Activated CD4-positive, alpha-beta T cell treated with anti-CD3 and anti-CD28 coated beads for 36 hours (primary cell): ENCODE measurements at places on chromosomes 5 and 9.

GRCh38 chr9:4799775-4800174, 7.0 kb downstream of the RCL1 start:
- H3K4me1 ChIP-seq, result peaks cover 35% of the 10 kb centered on the region
- DNase-seq, result no peak
- H3K27me3 ChIP-seq, result no peaks in the 10 kb centered on the region
- peaks cover 22% of the 10 kb centered on the region for H3K36me3 ChIP-seq
- H3K4me3 ChIP-seq, result no peak overlapping the region
- no peak overlapping the region for H3K27ac ChIP-seq

DNA sequence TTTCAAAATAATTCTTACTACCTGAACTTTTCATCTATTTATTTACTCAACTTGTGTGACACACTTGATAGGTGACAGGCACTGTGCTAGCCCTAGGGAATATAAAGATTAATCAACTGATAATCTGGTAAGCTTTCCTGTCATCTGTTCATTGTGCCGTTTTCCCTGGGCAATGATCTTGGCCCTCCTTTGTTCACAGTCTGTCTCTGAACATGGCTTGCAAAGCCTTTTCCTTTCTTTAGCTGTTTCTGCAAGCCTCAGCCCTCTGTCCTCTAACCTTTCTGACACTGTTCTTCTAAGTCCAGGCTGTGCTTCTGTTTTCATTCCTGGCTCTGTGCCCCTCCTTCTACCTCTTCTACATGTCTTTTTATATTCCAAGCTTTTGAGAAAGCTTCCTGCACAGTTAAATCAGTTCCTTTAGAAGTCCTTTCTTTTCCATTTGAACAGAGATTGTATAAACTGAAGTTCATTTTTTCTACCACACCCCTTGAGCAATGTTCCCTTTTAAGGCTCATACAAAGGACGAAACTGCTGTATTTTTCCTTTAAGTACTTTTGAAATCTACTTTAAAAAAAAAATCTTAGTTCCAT, 803.0 kb upstream of the ZNF608 start:
- DNase-seq, result no peak
- H3K27me3 ChIP-seq, result no peaks in the 10 kb centered on the region
- H3K36me3 ChIP-seq, result no peaks in the 10 kb centered on the region
- no peak overlapping the region for H3K4me3 ChIP-seq

DNA sequence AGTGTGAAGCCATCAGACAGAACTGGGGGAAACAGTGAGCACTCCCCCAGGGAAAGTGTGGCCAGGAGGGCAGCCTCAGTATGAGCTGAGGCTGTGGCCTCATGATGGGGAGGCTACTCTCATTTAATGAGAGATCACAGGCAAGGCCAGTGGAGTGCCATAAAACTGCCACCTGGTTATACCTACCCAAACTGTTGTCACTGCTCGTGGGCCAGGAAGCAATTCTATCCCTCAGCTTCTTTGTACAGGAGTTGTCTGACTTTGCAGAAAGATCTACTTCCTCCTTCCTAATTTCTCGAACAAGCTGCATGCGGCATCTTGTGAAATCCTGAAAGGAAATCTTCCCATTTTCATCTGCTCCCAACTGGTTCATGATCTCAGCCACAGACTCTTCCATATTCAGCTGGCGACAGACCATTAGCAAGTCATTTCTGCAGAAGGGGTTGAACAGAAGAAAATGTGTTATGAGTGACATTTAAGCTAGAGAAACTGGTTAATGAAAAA, 50.0 kb downstream of the TSSK1B start:
- no peak overlapping the region for H3K4me3 ChIP-seq
- H3K27ac ChIP-seq, result no peak overlapping the region
- peaks cover 25% of the 10 kb centered on the region for H3K27me3 ChIP-seq
- no peak for DNase-seq

DNA sequence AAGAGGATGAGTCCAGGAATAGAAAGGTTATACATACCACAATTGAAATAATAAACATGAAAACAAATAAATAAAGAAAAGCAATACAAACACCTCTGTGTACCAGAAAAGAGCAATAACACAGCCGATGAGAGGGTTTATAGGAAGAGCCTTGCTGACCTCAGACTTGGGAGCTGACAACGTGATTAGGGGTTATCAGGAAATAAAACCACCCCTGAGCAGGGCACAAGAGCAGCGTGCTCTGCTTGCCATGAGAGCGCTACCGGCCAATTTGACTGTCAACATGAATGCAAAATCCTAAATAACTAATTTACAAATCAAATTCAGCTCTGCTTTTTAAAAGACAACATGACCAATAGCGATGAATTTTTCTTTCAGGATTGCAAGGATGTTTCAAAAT, 2.6 kb upstream of the FREM1 start:
- no peak for DNase-seq
- H3K4me1 ChIP-seq, result no peaks in the 10 kb centered on the region
- no peak overlapping the region for H3K27ac ChIP-seq
- peaks cover 7% of the 10 kb centered on the region for H3K27me3 ChIP-seq
- H3K4me3 ChIP-seq, result no peak overlapping the region
- no peaks in the 10 kb centered on the region for H3K36me3 ChIP-seq

GRCh38 chr9:125238127-125238914, 2.8 kb downstream of the HSPA5 start:
- H3K4me1 ChIP-seq, result peaks cover 52% of the 10 kb centered on the region
- peak overlapping the region; percentile 90 for H3K4me3 ChIP-seq
- H3K27me3 ChIP-seq, result no peaks in the 10 kb centered on the region
- H3K36me3 ChIP-seq, result peaks cover 77% of the 10 kb centered on the region
- peak overlapping the region; percentile 75 for H3K27ac ChIP-seq
- DNase-seq, result no peak

DNA sequence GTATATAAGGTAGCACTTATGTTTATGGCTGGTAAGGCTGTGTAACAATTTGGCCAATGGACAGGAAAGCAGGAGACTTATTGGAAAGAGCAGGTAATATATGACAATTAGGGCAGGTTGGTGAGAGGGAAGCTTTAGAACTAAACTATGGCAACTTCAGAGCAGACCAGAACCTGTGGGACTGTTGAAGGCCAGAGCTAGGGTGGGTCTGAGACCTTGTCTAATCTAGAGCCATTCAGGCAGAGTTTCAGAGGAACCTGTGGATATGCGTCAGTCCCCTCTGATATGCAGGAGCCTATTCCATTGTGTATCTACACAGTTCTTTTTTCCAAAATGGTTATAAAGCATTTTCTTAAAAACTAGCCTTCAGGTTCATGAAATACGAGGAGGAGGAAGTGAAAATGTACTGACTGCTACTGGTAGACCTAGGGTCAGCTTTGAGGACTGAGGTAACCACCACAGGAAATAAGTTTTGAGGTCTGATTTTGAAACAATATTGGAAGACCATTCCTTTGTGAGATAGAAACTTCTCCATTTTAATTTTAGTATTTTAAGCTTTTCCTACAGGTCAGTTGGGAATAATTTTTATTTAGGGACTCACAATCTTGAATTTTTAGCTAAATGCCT, 37.6 kb downstream of the ELL2 start:
- peaks cover 14% of the 10 kb centered on the region for H3K36me3 ChIP-seq
- H3K27ac ChIP-seq, result no peak overlapping the region
- no peaks in the 10 kb centered on the region for H3K27me3 ChIP-seq
- no peak overlapping the region for H3K4me3 ChIP-seq
- peaks cover 15% of the 10 kb centered on the region for H3K4me1 ChIP-seq
- no peak for DNase-seq

- H3K36me3 ChIP-seq, result no peaks in the 10 kb centered on the region
- DNase-seq, result peak; percentile 87
- no peak overlapping the region for H3K4me3 ChIP-seq
- H3K27ac ChIP-seq, result no peak overlapping the region
Observed at GRCh38 chr5:139262742-139263445, 30.6 kb upstream of the MATR3 start.

DNA sequence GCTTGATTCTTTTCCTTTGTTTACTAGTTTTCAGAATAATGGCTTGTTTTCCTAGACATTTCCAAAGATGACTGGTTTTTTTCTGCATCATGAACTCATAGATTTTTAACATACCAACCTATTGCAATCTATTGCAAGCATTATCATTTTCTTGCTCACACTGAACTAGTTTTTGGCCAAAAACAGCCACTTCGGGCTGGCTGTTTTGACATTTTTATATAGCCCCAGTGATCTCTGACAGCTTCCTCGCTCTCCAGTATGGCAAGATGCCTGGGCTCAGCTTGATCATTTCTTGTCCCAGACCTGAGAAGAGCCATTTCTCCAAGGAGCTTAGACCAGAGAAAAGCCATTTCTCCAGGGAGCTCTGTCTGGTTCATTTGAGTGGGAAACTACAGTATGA, 94.3 kb upstream of the MAMDC2 start:
- peaks cover 28% of the 10 kb centered on the region for H3K27me3 ChIP-seq
- H3K36me3 ChIP-seq, result no peaks in the 10 kb centered on the region
- H3K4me3 ChIP-seq, result no peak overlapping the region
- no peaks in the 10 kb centered on the region for H3K4me1 ChIP-seq
- no peak overlapping the region for H3K27ac ChIP-seq

DNA sequence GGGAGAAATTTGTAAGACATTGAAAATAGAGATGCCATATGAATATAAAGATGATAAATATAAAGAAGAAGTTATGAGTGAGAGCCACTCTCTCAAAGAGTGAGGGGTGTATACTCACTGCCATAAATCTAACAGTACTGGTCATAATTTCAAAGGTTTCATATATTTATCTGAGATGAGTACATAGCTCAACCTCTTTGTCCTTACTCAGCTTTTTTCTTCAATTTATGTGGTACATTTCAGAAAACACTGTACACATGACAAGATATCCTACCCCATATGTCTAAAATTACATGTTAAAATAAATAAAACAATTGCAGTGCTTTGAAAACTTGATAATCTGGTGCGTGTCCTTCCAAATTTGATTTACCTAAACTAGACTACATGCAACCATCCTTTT, 5.2 kb upstream of the MCC start:
- H3K27ac ChIP-seq, result no peak overlapping the region
- no peak overlapping the region for H3K4me3 ChIP-seq
- H3K36me3 ChIP-seq, result peaks cover 5% of the 10 kb centered on the region
- peaks cover 50% of the 10 kb centered on the region for H3K27me3 ChIP-seq

GRCh38 chr9:14127656-14128055, 186.3 kb downstream of the NFIB start:
- no peak overlapping the region for H3K27ac ChIP-seq
- no peaks in the 10 kb centered on the region for H3K27me3 ChIP-seq
- H3K4me3 ChIP-seq, result no peak overlapping the region
- DNase-seq, result no peak
- H3K36me3 ChIP-seq, result no peaks in the 10 kb centered on the region
- no peaks in the 10 kb centered on the region for H3K4me1 ChIP-seq

- no peak overlapping the region for H3K4me3 ChIP-seq
- no peak overlapping the region for H3K27ac ChIP-seq
- no peaks in the 10 kb centered on the region for H3K27me3 ChIP-seq
- no peaks in the 10 kb centered on the region for H3K36me3 ChIP-seq
Observed at GRCh38 chr9:65444943-65445342, 159.9 kb upstream of the FOXD4L5 start.

DNA sequence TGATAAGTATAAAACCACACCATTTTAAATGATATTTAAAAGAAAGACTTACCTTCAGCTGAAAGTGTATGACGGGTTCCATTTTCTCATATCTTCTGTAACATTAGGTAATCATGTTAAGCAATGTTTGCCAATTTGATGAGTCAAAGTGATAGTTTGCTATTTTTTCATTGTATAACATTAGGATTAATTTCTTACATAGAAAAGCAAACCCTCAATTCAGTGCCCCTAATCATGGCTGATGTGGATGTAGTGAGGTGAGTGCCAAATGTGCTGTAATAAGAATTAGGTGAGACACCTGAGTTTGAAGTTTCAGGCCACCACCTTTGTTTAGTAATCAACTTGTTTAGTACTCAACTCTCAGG, 68.0 kb downstream of the UNC13B start:
- H3K27ac ChIP-seq, result no peak overlapping the region
- H3K27me3 ChIP-seq, result peaks cover 7% of the 10 kb centered on the region
- H3K36me3 ChIP-seq, result no peaks in the 10 kb centered on the region

DNA sequence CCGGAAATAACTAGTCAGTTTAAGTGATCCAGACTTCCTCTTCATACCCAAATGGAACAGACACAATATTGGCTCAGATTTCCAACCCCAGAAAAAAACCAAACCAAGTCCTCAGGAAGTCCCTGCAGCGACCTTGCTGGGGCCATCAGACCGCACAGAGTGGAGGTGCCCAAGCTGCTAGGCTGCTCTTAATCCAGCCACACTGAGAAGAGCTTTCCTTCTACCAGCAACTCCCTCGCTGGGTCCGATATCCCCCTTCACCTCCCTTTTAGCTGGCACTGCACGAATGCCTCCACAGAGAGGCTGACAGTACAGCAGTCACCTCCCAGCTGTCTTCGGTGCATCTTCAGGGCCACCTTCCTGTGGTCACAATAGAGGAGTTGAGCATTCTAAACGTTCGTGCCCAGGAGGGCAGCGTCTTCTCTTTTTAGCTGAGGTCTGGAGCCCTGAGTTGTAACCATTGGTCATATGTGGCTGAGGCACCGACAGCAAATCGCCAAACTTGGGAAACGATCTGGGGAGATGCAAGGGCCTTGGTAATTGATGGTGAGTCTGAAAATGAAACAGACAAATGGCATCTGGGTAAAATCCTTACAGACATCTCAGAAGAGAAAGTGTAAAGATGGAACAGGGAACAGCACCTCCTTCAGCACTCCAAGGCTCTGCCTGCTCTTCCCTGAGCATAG, 5.7 kb downstream of the NAIF1 start:
- H3K4me1 ChIP-seq, result peaks cover 42% of the 10 kb centered on the region
- no peak for DNase-seq
- H3K27ac ChIP-seq, result peak overlapping the region; percentile 76
- H3K36me3 ChIP-seq, result peaks cover 13% of the 10 kb centered on the region

- peaks cover 1% of the 10 kb centered on the region for H3K4me1 ChIP-seq
- H3K4me3 ChIP-seq, result no peak overlapping the region
- H3K27me3 ChIP-seq, result peaks cover 4% of the 10 kb centered on the region
- H3K36me3 ChIP-seq, result no peaks in the 10 kb centered on the region
- no peak for DNase-seq
Observed at GRCh38 chr9:77163884-77164283, 13.4 kb upstream of the VPS13A start.

DNA sequence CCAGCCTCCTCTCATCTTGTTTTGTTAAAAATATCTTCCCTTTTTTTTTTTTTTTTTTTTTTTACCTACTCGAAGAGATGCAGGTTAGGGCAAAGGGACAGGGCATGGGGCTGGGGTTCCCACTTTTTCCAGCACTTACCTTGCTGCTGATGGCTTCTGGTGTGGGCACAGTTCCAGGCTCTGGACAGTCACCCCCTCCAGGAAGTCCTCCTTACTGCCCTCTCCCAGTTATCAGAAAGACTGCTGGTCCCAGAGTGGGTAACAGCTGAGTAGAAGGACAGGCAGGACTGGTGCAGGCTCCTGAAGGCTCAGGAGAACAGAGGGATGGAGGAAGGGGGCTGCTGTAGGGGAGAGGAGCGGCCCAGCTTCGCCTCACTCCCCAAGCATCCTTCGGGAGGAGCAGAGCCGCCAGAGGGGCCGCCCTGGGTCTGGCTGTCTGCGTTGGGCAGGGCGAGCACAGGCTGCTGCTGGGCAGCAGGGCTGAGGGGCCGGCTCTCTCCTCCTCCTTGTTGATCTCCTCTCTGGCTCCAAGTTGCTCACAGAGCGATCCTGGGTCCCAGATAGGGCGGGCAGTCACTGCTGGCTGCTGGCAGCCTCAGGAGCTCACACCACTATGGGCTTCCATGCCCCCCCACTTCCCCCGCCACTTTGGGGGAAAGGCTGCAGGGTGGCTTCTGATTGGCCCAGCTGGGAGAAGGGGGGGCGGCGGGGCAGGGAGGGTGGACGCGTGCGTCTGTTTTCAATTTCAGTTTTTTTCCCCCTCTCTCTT, at the start of gene PDGFRB:
PDGFRB (minus strand) TSS at position 588 of the 769 bp plus-strand sequence. CDS start 18,798 bp downstream, outside the sequence.
- H3K4me3 ChIP-seq, result peak within 1 kb of the TSS; percentile 56
- H3K36me3 ChIP-seq, result no peaks in the 10 kb centered on the region
- H3K4me1 ChIP-seq, result peaks cover 5% of the 10 kb centered on the region
- peak; percentile 31 for DNase-seq

- no peak overlapping the region for H3K27ac ChIP-seq
- peaks cover 47% of the 10 kb centered on the region for H3K36me3 ChIP-seq
- H3K4me3 ChIP-seq, result no peak overlapping the region
- no peaks in the 10 kb centered on the region for H3K27me3 ChIP-seq
Observed at GRCh38 chr9:112689161-112689740, 28.7 kb downstream of the INIP start.
